ENCODE measurements at places on chromosomes 2 and 18.

DNA sequence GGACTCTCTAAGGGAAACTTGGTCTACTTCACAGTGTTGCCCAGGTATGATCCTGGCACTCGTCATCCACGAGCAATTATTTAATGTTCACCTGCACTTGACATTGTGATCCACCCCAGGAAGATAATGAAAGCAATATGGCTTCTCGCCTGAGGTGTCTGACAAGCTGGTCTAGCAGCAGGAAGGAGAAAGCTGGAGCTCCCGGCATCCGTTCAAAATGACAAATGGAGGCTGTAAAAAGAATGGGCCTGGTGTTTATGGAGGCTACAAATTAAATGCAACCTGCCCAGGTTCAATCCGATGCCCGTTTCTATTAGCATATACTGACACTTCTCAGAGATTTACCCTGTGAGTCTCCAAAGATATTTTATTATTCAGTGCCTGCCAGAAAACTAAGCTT lies 317.6 kb downstream of the CTNNA2 start:
- no peak for DNase-seq

DNA sequence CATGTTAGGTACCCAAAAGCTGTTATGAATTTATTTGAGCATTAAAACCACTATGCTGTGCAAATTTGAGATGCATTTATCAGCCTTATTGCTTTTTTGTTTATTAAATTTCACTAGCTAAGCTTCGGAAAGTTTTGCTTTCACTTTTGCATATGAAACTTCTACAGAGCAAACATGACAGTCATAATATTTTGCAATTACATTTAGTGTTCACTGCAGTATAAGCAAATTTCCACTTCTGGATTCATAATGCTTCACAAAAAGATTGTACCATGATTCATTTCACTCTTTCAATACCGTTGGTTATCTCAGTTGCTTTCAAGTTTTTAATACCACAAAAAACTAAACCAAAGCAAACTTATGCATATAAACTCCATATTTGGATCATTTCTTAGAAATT lies 228.7 kb upstream of the SLC8A1 start:
- no peak for DNase-seq

DNA sequence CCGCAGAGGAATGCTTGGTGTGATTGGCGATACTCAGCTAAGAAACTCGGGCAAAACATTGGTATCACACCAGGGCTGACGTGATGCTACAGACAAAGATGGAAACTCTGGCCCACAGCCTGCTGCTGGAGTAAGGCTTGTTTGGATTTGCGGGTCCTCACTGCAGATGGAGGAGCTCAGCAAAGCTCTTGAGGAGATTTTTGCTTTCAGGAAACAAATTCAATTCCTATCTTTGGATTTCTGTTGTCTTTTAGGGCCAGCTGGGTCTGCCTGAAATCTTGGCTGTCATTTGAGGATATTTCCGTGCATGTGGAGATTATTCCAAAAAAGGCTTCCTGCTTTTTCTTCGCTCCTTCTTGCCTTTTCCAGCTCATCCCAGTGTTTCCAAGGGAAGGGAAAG lies 475.8 kb downstream of the TSN start:
- no peak for DNase-seq

DNA sequence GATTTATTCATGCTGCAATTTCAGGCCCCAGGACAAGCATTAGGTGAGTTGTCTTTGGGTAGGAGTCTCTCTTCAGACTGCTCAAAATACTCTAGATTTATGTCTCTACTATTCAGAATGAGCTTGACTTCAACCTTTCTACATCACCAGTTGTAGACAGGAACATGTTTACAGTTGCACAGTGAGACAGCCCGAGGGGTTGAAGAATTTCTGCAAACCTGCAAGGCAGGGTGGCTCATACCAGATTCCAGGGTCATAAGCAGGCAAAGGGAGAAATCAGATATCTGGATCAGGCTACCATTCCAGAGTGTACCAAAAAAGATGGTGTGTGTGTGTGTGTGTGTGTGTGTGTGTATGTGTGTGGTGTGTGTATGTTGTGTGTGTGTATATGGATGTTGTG lies 112.4 kb downstream of the SPP2 start:
- DNase-seq = no peak

- DNase-seq = peak; percentile 74
Measured at GRCh38 chr2:234488913-234489451, 7.9 kb downstream of the ARL4C start.

DNA sequence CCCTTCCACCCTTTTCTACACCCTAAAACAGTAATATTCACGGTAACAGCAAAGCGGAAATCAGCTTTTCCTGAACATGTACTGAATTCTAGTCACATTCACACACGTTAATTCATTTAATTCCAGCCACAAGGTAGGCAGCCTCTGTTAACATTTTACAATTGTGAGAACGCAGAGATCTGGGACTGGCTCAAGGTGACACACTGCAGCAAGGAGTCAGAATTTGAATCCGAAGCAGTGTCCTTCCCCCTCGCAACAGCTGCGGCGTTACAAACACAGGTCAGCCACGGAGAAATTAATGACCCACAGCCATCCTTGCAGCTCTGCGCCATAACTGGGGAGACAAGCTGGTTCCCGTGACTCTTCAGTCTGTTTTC lies 818 bp upstream of the SLC20A1 start:
- DNase-seq = no peak

- DNase-seq = no peak
Measured at GRCh38 chr2:233093166-233093448, 33.0 kb downstream of the INPP5D start.

- DNase-seq = no peak
Measured at GRCh38 chr2:70905443-70906421, 30.0 kb upstream of the ATP6V1B1 start.

- DNase-seq = no peak
Measured at GRCh38 chr2:140199312-140199711, 1419.1 kb upstream of the NXPH2 start.

DNA sequence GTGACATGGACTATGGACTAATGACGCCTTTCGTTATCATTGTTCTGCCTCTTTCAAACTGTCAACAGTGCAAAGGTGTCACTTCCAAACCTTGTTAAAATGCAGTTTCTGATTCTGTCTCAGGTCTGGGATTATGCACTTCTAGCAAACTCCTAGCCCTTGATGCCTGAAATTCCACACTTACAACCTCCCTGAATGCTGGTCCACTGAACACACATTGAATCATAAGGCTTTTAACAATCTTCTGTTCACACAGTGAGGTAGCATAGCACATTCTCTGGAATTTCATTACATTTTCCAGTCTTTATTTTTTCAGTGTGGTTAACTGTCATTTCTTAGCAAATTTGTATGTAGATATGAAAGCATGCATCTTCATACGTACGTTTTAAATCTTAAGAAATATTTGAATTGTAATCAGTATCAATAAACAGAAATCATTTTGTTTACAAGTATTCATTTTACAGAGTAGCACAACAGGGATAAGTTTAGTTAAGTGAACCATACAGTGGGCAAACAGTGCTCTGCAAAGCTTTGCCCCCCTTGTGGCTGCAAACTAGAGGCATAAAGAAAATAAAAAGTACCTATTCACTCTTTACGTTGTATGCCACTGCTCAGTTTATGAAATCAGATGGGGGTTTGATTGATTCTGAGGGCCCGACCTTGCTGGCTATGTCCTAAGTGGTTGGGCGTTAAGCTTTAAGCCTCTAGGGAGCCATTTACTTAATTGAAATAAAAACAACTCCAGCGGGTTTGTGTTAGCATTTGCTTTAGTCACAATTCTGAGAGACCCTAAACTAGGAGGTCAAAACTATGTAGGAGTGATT lies 250.8 kb downstream of the LRRTM1 start:
- no peak for DNase-seq

GRCh38 chr2:163200741-163201140 lies 362.2 kb upstream of the KCNH7 start:
- no peak for DNase-seq

GRCh38 chr18:45284174-45284573 lies 331.1 kb upstream of the SLC14A2 start:
- DNase-seq = no peak

- no peak for DNase-seq
Measured at GRCh38 chr2:161147856-161148255, 12.4 kb upstream of the TANK start.

DNA sequence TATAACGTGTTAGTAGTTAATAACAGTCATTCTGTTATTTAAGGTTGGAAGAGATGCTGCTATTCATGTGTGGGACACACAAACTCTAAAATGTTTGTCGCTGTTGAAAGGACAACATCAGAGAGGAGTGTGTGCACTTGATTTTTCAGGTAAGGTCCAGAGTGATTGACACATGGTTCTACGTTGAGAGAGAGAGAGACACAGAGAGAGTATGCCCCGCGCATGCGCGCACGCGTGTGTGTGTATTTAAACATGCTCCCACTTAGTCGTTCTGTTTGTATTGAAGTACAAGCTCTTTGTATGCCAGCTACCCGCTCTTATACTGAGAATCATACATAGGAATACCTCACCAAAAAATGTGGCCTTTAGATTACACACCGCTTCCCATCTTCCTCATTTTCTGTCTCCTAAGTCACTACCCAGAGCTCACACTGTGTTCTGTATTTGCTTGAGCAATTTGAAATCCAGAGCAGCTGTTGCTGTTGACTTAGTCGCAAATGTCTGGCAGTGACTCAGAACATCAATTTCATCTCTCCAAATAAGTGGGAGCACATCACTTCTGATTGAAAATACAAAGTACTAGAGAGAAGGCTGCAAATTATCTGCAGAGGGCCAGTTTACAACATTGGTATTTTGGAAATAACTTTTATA lies 148.1 kb downstream of the EML6 start:
- no peak for DNase-seq

GRCh38 chr2:106307860-106308259 lies 113.8 kb upstream of the UXS1 start:
- DNase-seq = no peak

- DNase-seq = no peak
Measured at GRCh38 chr2:6808426-6808825, 57.3 kb downstream of the CMPK2 start.

- no peak for DNase-seq
Measured at GRCh38 chr2:190744041-190744440, 95.2 kb downstream of the NAB1 start.

DNA sequence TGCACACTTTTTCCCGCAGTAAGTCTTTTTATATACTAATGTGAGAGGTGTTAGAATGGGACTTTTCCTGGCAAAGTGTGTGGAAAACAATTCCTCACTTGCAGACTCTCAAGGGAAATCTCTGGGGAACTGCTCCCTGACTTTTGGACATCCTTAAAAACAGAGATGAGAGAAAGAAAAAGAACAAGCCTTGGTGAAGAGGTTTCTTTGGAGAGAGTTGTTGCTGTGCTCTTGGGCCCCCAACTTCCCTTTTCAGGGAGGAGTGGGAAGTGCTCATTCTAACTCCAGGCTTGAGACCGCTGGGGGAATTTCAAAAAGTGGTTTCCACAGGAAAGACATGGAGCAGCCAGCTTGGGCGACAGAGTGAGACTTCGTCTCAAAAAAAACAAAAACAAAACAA lies 142.6 kb upstream of the SPRED2 start:
- DNase-seq = no peak

DNA sequence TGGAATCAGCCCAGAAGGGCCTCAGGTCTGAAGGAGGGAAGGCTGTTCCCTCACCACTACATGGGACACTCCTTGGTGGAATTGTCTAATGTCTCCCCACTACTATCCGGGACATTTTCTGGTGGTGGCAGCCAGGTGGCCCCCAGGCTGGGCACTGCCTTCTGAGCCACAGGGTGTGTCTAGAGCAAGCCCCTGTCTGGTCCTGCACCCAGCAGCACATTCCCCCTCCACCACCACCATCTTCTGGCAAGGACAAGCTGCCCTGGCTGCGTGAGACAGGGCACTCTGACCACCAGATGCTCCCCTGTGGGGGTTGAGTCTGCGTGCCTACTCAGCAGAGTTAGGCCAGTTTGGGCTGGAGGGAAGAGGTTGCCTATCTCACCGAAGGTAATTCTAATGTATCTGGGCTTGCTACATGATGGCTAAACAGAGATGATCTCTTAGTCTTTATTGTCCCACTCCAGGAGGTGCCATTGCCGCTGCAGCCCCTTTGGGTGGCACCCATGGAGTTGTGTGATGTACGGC lies 106.3 kb downstream of the PLB1 start:
- DNase-seq = no peak

DNA sequence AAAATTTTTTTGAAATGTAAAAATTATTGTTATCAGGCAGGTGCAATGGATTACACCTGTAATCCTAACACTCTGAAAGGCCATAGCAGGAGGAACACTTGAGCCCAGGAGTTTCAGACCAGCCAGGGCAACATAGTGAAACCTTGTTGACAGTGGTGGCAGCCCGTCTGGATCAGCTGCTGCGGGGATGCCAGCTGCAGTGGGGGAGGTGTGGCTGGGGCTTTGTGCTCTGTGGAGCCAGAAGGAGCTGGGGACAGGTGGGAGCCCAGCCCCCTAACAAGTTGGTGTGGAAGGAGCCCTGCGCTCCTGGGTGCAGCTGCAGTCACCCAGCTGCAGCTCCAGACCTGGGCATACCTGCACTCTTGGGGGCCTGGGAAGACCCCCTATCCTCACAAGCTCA lies 182.4 kb upstream of the MC4R start:
- no peak for DNase-seq

DNA sequence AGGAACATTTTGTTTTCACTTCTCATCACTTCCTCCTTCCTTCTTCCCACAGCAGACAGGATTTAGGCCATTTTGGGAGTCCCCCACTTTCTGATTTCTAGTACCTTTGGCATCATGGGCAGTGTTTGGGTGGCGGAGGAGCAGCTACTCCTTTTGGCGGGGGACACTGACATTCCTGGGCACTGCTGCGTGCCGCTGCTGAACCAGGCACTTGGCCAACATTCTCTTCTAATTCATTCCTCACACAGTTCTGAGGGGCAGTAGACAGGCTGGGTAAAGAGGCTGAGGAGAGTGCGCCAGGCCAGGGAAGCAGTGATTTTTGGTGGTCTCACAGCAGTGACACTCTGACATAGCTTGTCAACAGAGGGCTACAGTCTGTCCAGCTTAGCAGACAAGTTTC lies 270.2 kb downstream of the LOXHD1 start:
- no peak for DNase-seq

DNA sequence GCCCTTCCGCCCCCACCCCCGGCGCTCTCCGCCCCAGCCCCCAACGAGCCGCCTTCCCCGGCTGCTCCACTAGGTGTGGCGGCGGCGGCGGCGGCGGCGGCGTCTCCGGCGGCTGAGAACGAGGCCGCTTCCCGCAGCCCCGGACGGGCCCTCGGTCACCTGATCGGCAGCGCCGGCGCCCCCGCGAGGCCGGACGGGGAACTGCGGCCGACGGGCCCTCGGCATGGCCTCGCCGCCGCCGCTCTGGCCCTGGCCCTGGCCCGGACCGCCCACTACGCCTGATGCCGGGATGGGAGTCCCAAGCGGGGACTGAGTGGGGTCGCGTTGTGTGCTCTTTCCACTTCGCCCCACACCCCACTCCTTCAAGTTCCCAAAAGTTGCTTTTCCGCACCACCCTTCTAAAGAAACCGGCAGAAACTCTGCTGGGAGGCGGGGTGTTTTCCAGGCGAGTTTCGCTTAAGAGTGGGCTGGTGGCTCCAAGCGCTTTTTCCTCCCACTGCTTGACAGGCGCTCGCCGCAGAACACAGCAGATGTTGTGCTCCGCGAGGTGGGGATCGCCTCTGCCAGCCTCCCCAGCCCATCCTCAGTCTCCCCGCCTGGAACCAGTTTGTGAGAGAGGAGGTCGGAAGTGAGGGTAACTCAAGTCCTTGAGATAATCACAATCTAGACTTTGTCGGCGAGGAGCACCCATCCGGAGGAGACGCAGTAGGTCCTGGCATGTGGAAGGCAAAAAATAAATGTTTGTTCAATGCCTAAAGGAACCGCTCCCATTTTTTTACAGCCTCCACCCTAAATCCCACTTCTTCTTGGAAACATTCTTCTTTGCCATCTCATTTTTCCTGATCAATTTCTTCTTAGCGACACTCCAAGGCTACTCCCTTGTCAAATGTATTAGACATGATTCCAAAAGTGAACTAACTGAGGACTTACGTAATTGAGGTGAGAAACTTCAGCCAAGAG lies at the start of gene NCKAP1:
NCKAP1 (minus strand) TSS at position 117 of the 960 bp plus-strand sequence. CDS start 358 bp downstream, outside the sequence.
- DNase-seq = peak; percentile 80

All from CD4-positive, alpha-beta T cell treated with Interferon gamma for 1 hour (primary cell).